Gastrocnemius medialis (tissue), 4 donors: ENCODE measurements at places on chromosomes 1 and 21. TPM values are rescaled to one million over a fixed set of nuclear protein-coding genes. Genes with fewer than 3 reads are reported as not detected.

- no peak for DNase-seq
- peak overlapping the region; percentile 29 for H3K27ac ChIP-seq
- H3K36me3 ChIP-seq, result no peaks in the 10 kb centered on the region
- H3K4me1 ChIP-seq, result no peaks in the 10 kb centered on the region
- no peak overlapping the region for H3K4me3 ChIP-seq
These were observed 274.4 kb downstream of the PTBP2 start for GRCh38 chr1:96996001-96996400.

Gene RCSD1
- total RNA-seq, result 7.2 TPM

GRCh38 chr1:236837897-236838296 lies 42.8 kb downstream of the MTR start:
- peaks cover 73% of the 10 kb centered on the region for H3K36me3 ChIP-seq
- H3K27ac ChIP-seq, result no peak overlapping the region
- no peaks in the 10 kb centered on the region for H3K27me3 ChIP-seq
- H3K4me1 ChIP-seq, result no peaks in the 10 kb centered on the region

GRCh38 chr1:116725798-116726197 lies 28.4 kb upstream of the CD2 start:
- no peak overlapping the region for H3K4me3 ChIP-seq
- DNase-seq, result no peak
- H3K36me3 ChIP-seq, result no peaks in the 10 kb centered on the region
- no peaks in the 10 kb centered on the region for H3K27me3 ChIP-seq

Gene TAS1R3
- not detected for total RNA-seq

Gene OR2L3
- total RNA-seq, result not detected

Gene KCNA2
- 0.31 TPM for total RNA-seq

Gene LYPLAL1
- 17.5 TPM for total RNA-seq

DNA sequence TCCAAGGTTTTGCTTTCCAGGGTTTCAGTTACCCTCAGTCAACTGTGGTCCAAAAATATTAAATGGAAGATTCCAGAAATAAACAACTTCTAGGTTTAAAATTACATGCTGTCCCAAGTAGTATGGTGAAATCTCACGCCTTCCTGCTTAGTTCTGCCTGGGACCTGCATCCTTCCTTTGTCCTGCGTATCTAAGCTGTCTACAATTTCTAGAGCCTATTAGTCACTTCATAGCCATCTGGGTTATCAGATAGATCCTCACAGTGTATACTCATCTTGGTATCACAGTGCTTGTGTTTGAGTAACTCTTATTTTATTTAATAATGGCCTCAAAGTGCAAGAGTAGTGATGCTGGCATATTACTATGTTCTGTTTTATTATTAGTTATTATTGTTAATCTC lies 157.7 kb downstream of the ROR1 start:
- H3K27me3 ChIP-seq, result no peaks in the 10 kb centered on the region
- H3K4me1 ChIP-seq, result peaks cover 38% of the 10 kb centered on the region
- H3K4me3 ChIP-seq, result no peak overlapping the region
- DNase-seq, result no peak
- no peak overlapping the region for H3K27ac ChIP-seq

GRCh38 chr21:42056996-42057689 lies 14.0 kb upstream of the UMODL1 start:
- DNase-seq, result no peak
- no peak overlapping the region for H3K27ac ChIP-seq
- no peak overlapping the region for H3K4me3 ChIP-seq
- H3K4me1 ChIP-seq, result no peaks in the 10 kb centered on the region
- H3K27me3 ChIP-seq, result no peaks in the 10 kb centered on the region

Gene DIO1
- not detected for total RNA-seq

GRCh38 chr1:178521241-178521640 lies 8.3 kb downstream of the TEX35 start:
- no peaks in the 10 kb centered on the region for H3K27me3 ChIP-seq
- no peak overlapping the region for H3K4me3 ChIP-seq
- no peaks in the 10 kb centered on the region for H3K4me1 ChIP-seq
- no peaks in the 10 kb centered on the region for H3K36me3 ChIP-seq

- peak overlapping the region; percentile 13 for H3K4me3 ChIP-seq
- H3K27me3 ChIP-seq, result no peaks in the 10 kb centered on the region
- no peak for DNase-seq
- H3K27ac ChIP-seq, result peak overlapping the region; percentile 95
- peaks cover 43% of the 10 kb centered on the region for H3K4me1 ChIP-seq
- H3K36me3 ChIP-seq, result no peaks in the 10 kb centered on the region
These were observed 3.3 kb downstream of the SH3BGR start for GRCh38 chr21:39454949-39455668.

DNA sequence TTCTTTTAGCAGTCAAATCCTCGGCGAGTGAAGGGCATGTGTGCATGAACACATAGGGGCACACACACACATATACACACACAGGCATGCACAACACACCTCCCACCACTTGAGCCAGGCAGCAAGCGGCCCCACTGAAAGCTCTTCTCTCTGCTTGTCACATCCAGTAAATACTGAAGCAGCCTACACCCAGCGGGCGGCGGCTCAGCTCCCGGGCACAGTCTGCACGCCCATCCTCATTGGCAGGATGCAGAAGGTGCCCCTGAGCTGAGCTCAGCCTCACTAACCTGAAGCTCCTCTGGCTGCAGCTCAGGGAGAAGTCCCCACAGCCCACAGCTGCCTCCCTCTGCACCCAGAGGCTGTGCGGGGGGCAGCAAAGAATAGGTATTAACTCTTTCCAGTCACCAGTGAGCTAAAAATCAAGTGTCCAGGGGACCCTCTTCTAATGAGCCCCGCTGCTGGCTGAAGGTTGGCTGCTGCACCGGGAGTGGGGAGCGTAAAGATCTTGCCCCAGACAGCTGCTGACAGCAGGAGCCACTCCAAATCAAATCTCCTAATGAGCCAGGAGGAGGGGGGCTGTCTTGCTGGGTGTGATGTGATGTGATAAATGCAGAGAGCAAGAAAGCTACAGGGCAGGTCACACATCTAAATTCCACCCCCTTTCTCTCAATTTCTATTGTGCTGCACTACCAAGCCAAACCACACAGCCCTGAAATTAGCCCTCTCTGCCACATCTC lies 12.5 kb downstream of the RGS8 start:
- H3K4me3 ChIP-seq, result no peak overlapping the region
- no peak for DNase-seq
- no peak overlapping the region for H3K27ac ChIP-seq
- H3K4me1 ChIP-seq, result peaks cover 15% of the 10 kb centered on the region

- H3K4me1 ChIP-seq, result no peaks in the 10 kb centered on the region
- no peaks in the 10 kb centered on the region for H3K27me3 ChIP-seq
- no peaks in the 10 kb centered on the region for H3K36me3 ChIP-seq
- DNase-seq, result no peak
- no peak overlapping the region for H3K4me3 ChIP-seq
These were observed 55.9 kb upstream of the SAMD13 start for GRCh38 chr1:84245563-84245962.

DNA sequence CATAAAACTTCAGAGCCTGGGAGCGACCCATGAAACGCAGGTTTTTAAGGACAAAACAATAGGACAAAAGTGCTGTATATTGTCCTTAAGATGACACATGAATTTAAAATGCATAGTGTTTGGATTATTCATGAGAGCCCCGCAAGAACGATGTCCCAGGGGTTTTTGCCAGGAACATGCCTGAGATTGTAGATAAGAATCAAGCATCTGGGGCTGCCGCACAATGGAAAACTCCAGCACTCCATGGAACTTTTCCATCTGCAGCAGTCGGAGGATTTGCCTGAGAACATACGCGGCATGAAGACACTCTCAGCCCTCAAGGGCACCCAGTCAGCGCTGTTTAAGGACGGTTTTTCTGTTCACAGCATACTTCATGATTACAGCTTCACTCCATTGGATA lies 5.3 kb upstream of the ERG start:
- H3K36me3 ChIP-seq, result no peaks in the 10 kb centered on the region
- DNase-seq, result no peak
- H3K27me3 ChIP-seq, result no peaks in the 10 kb centered on the region
- no peaks in the 10 kb centered on the region for H3K4me1 ChIP-seq
- peak overlapping the region; percentile 29 for H3K4me3 ChIP-seq

- no peak overlapping the region for H3K27ac ChIP-seq
- no peak for DNase-seq
- H3K4me3 ChIP-seq, result no peak overlapping the region
- no peaks in the 10 kb centered on the region for H3K4me1 ChIP-seq
- no peaks in the 10 kb centered on the region for H3K36me3 ChIP-seq
These were observed 8.2 kb upstream of the SH2D1B start for GRCh38 chr1:162420120-162420519.

DNA sequence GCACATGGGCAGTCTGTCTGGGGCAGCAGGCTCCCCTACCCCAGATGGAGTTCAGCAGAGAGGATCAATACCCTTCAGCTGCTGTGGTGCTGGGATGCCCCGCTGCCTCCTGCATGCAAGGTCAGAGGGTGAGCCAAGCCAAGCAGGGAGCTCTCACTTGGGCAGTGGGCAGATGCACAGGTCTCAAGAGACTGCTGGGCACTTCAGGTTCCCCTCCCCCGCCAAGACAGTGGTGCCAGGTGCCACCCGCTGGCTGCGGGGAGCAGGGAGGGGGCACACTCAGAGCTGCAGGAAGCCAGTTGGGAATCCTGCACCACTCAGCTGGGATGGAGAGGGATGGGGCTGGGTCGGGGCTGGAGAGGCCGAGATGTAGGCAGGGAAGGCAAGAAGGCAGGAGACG lies 15.8 kb upstream of the EVA1B start:
- peaks cover 20% of the 10 kb centered on the region for H3K4me1 ChIP-seq
- no peaks in the 10 kb centered on the region for H3K36me3 ChIP-seq
- H3K27me3 ChIP-seq, result no peaks in the 10 kb centered on the region
- peak overlapping the region; percentile 12 for H3K27ac ChIP-seq
- no peak overlapping the region for H3K4me3 ChIP-seq

GRCh38 chr1:93704052-93704451 lies 22.4 kb upstream of the BCAR3 start:
- no peaks in the 10 kb centered on the region for H3K27me3 ChIP-seq
- DNase-seq, result no peak
- H3K36me3 ChIP-seq, result no peaks in the 10 kb centered on the region
- no peak overlapping the region for H3K27ac ChIP-seq
- H3K4me3 ChIP-seq, result no peak overlapping the region
- peaks cover 24% of the 10 kb centered on the region for H3K4me1 ChIP-seq

DNA sequence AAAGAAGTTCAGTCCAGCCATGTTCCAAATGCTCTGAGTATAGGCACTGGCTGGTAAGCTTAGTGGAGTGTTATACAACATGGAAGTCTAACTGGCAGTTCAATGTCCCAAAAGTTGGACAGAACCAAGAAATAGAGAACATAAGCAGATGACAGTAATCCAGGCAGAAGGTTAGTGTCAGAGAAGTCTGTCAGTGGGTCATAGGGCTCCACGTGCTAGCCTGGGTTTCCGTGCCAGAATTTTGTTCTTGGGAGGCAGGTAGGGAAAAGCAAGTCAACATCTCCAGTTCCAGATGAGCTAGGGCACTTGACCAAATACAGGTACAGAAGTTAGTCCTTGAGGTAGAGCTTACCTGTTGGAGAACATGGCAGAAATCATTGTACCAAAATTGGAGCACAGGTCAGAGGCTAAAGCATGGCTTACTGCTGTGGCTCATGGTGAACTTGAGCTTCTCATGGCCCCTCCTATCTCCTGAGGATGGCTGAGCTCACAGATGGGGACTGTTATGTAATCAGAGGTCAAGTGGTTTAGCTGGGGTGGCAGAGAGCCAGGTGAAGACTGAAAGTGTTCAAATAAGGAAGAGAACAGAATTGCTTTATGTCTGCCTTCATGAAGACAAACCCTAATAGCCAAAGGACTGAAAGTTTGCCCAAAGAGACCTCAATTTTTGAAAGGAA lies 170.8 kb downstream of the NFIA start:
- peaks cover 45% of the 10 kb centered on the region for H3K4me1 ChIP-seq
- H3K36me3 ChIP-seq, result no peaks in the 10 kb centered on the region
- H3K4me3 ChIP-seq, result no peak overlapping the region
- DNase-seq, result peak; percentile 71
- H3K27me3 ChIP-seq, result no peaks in the 10 kb centered on the region

DNA sequence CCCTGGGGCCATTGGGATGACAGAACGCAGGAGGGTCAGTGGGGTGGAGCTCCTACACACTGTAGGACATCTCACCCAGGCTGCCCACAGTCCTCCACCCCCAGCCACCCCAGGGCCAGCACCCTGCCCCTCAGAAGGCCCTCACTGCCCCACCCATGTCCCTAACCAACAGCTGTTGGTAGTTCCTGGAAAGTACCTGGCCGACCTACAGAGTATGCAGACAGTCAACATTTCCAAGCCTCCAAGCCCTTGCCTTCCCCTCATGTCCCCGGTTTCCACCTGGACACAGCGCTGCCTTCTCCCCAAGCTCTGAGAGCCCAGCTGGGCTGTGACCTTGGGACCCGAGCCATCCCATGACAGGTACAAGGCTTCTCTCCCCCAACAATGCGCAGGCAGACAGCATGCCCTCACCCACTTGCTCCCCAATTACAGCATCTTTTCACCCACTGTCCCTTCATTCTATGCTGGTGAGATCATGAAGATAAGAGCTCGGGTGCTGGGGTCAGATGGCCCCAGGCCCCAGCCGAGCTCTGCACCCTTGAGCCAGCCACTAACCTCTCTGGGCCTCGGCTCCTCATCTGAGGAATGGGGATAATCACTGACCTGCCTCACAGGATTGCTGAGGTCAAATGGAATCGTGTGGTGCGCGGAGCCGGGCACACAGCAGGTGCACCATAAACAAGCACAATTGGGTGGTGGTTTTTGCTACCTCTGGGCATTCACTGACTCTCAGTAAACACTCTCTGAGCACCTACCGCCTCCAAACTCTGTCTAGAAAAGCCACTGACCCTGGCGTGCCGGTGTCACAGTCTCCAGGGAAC lies 11.2 kb downstream of the LAPTM5 start:
- no peaks in the 10 kb centered on the region for H3K4me1 ChIP-seq
- no peaks in the 10 kb centered on the region for H3K27me3 ChIP-seq
- H3K27ac ChIP-seq, result no peak overlapping the region

GRCh38 chr1:24936684-24937083 lies 6.6 kb upstream of the RUNX3 start:
- H3K27ac ChIP-seq, result no peak overlapping the region
- H3K4me3 ChIP-seq, result no peak overlapping the region
- no peaks in the 10 kb centered on the region for H3K36me3 ChIP-seq
- DNase-seq, result no peak
- H3K4me1 ChIP-seq, result peaks cover 5% of the 10 kb centered on the region

Gene PLD5
- total RNA-seq, result not detected

DNA sequence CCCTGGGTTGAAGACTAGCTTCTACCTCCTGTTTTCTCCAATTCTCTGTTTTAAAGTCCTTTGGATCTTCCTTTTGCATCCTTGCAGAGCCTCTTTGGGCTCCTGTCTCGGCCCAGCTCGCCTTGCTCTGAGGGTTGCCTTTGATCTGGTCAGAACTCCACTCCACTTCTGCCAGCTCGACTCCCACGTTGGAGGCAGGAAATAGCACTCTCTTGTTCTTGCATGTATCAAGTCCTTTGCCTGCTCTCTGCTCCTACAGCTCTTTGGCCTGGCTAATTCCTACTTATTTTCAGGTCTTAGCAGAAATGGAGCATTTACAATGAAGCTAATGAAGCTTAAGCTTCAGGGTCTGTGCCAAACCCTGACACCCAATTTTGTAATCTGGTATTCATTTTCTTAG lies 21.1 kb upstream of the B3GALNT2 start:
- no peaks in the 10 kb centered on the region for H3K36me3 ChIP-seq
- no peak overlapping the region for H3K27ac ChIP-seq
- no peak overlapping the region for H3K4me3 ChIP-seq
